ENCODE measurements at places on chromosomes 12 and 14.

- DNase-seq = no peak
These were observed 73.3 kb downstream of the MED13L start for GRCh38 chr12:116204169-116204568.

GRCh38 chr12:103698752-103699560, 111.9 kb downstream of the STAB2 start:
- no peak for DNase-seq

- no peak for DNase-seq
These were observed 34.8 kb downstream of the CRACR2A start for GRCh38 chr12:3718100-3718499.

- DNase-seq = no peak
These were observed 274.3 kb upstream of the FAR2 start for GRCh38 chr12:28874758-28875157.

- DNase-seq = no peak
These were observed 235.6 kb downstream of the DACT1 start for GRCh38 chr14:58873228-58873953.

- no peak for DNase-seq
These were observed 106.0 kb downstream of the SLC41A2 start for GRCh38 chr12:104852102-104852501.

- no peak for DNase-seq
These were observed 150.3 kb downstream of the DPF3 start for GRCh38 chr14:72743626-72744025.

GRCh38 chr12:128069359-128069997, 197.5 kb upstream of the TMEM132C start:
- DNase-seq = no peak

DNA sequence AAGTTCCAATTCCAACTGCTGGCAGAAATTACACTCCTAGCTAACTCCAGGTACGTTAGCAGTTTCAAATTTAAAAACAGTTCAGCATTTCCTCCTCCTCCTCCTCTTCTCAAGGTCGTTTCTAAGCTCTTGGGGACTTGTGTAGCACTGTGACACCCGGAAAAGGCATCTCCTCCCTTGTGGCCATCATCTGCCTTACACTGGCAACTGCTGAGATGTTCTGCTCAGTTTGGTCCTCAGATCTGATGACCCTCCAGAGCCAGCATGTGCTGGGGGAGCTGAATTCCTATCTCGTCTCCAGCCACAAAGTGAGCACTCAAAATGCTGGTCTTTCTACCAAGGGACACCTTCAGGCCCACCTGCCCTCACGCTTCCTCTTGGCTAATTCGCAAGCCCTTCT, 43.5 kb upstream of the CDKN3 start:
- no peak for DNase-seq

DNA sequence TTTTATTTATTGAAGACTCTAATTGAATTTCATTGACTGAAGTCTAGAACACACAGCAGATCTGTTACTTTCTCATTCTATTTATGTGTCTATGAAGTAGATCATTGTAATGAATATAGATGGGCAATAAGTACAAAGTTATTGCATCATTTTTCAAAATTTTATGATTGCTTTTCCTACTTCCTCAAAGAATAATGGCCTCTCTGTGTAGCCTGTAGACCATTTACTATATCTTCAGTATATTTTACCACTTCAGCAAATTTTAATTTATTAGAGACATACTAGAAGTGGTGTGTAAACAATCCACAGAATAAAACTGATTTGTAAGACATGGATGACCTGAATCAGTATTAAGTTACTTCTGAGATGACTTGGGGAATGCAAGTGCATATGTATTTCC, 291.7 kb upstream of the FAR2 start:
- no peak for DNase-seq

GRCh38 chr12:6326316-6327228, 15.3 kb downstream of the TNFRSF1A start:
- DNase-seq = no peak

DNA sequence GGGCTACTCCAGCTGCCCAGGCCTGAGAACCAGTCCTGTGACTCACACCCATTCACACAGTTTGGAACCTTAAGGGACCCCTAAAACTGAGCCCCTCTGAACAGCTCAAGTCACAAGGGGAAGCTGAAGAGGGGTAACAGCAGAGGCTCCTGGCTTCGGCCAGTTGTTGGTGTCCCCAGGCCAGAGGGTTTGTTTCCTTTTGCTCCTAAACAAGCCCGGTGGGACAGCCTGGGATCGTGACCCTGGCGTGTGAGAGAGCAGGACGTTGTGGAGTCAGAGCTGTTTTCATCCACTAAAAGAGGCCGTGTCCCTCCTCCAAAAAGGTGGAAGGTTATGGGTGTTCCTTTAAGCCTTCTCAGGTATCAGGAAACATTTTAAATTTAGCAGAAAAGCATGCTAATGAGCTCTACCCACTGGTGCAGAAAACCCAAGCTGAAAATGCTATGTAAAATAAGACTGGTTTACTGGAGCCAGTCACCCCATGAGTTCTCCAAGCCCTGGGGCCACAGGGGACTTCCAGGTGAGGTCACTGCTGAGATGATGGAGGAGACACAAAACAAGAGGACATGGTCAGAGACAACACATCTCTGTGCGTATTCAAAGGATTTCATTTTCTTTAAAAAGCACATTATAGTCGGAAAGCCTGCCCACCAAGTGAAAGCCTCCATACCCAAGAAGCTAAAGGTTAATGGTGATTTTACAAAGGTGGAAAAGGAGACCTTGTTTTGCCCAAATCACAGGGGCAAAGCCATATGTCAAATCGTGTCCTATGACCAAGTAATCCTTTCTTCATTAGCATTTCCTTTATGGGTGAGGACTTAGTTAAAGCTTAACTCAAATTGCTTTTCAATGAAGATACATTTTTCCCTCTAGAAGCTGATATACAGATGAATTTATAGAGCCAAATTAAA, 14.1 kb downstream of the PRKAB1 start:
- DNase-seq = no peak

DNA sequence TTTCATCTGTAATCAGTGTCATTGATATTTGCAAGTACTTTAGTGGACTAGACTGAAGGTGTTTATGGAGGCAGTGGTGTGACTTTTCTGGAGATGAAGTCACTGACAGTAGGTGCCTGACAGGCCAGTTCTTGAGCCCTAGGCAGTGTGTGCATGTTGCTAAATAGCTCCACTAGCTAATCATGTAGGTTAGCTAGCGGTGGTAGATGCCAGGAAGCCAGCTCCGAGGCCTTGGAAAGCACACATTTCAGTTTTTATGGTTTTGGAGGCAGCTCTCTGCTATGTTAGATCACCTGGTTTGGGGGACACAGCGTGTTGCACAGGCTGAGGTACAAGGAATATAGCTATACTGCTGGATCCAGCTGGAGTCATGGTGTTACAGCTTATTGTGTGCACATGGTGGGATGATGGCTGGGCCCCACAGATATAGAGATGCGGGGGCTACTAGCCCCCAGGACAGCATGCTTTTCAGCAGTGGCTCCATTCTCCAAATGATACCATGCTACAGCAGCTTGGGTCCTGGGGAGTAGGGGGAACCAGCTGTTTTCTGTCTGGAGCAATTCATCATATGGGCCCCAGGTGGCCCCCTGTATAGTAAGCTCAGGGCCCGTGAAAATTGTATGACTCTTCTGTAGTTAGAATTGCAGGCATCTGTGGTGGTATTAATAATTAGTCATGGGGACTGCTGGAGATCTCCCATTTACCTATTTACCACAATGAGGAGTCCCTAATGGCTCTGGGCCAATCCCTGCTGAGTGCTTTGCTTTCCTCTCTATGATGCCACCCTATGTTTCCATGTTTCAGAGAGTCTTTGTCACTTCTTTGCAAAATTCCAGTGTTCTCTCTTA, 367.2 kb upstream of the LMO3 start:
- no peak for DNase-seq

GRCh38 chr12:68956466-68956865, 23.5 kb upstream of the CPM start:
- no peak for DNase-seq

DNA sequence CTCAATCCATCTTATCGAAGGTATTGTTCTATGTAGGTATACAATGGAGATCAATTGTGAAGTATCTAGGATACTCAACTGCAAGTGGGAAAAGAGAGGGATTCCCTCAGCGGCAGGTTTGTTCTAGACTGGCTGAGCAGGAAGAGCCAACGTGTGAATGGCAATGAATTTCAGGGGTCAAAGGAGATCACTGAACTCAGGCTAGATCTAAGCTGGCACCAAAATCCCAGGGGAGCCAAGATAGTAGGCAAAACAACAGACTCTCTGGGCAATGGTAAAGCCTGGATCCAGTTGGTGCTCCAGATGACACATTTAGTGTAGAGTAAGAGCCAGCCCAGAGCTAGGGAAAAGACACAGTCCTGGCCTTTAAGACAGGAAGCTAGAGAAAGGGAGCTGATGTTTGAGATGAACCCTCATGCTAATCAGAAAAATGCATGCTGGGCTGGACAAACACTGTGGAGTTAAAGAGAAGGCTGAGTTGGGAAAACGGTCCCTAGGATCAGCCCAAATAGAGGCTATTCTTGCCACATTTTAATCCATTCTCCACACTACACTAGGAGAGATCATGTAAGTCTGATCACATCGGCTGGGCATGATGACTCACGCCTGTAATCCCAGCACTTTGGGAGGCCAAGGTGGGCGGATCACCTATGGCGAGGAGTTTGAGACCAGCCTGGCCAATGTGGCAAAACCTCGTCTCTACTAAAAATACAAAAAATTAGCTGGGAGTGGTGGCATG, 45.6 kb downstream of the EFCAB11 start:
- DNase-seq = no peak

GRCh38 chr14:63523735-63524426, 19.3 kb downstream of the PPP2R5E start:
- no peak for DNase-seq

- no peak for DNase-seq
These were observed 55.2 kb upstream of the GNPNAT1 start for GRCh38 chr14:52846591-52846990.

- no peak for DNase-seq
These were observed 371.8 kb downstream of the ADAMTS20 start for GRCh38 chr12:43180242-43180641.

GRCh38 chr14:58166005-58166983, 14.3 kb upstream of the ARMH4 start:
- DNase-seq = peak; percentile 66

DNA sequence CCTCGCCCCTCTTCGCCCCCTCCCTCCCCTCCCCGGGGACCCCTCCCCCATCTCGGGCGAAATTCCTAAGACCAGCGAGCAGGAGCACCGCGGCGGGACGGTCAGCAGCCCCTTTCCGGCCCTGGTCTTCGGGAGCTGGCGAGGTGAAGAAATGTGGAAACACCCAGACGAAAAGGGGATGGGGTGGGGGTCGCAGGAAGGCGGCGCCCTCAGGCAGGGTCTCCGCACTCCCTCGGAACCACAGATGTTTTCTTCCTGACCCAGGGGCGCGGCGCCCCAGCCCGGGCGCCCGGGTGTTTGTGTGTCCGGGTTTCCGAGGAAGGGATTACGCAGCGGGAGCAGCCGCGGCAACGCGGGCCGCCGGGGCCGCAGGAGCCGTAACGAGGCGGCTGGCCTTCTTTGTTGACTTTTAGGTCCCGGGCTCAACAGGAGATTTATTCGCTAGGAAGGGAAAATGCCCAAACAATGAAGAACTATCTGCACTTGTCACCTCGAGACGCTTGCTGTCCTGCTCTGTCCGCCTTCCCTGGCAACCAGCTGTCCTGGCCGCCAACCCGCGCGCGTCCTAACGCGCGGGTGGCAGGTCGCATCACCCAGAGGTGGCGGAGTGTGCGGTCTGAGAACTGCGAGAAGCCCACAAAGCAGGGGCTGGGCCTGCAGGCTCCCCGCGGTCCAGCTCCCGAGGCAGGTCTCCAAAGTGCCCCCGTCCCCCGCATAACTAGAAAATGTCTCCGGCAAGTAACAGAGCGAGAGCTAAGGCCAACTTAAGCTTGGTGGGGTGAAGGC, 7.0 kb downstream of the FOXA1 start:
- DNase-seq = no peak

GRCh38 chr12:100827901-100828520, 33.4 kb downstream of the ANO4 start:
- DNase-seq = no peak

- DNase-seq = no peak
These were observed 169.5 kb downstream of the ANO4 start for GRCh38 chr12:100964028-100964427.

GRCh38 chr12:125104982-125105381, 39.7 kb downstream of the AACS start:
- no peak for DNase-seq

DNA sequence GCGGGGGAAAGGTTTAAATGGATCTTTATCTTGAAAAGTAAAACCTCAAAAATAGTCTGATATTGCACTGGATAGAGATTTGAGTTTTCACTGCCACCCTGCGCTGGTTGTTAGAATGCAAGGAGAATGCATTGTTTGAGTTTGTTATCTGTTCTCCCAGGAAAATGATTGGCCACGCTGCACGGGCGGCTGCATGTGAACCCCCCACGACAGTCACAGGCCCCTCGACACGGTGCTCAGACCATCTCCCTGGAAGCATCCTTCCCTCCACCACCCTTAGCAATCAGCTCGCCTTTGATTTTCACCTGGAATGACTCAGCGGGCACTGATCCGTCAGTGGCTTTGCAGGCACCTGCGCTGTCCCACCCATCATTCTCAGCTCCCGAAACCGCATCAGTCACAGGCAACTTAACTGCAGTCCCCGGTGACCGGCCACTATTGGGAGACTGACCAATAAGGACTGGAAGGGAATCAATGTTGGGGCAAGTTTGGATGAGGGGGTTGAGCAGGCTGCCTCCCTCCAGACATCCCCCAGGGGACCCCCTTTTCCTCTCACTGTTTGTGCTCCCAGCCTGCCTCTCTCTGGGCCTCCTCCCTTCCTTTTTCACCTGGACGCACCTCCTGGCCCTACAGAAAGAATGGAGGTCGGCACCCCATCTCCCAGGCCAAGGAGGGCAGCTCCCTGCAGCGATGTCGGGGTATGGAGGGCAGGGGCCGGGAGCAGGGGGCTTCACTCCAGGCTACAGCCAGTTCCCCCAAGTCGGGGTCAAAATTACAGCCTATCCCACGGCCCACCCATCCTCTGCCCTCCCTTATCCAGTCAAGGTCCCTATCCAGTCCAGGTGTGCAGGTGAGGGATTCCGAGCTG, 28.5 kb upstream of the C14orf180 start:
- no peak for DNase-seq

- no peak for DNase-seq
These were observed 17.1 kb downstream of the SYT1 start for GRCh38 chr12:78881685-78882084.

DNA sequence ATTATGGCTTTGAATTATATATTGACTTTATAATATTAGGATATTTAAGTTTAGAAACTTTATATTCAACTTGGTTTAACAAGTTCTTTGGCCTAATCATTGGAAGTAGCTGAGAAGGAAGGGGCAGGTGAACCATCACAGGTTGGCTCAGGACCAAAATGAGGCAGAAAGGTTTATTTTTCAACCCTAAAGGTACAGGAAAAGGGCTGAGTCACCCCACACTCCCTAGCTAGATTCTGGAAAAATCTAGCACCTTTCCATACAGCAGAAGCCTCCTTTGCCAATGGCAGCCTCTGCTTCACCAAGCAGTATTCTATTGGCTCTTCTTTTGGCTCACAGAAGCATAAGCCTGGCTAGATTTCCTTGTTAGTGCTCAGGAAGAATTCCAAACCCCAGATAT, 19.3 kb upstream of the MED6 start:
- no peak for DNase-seq
